NCI-H1092 treated with DMSO at 0.1 percent for 48 hours (cell line): ENCODE measurements at places on chromosomes 16 and 17.
A peak's percentile ranks its signal among the peaks of the same experiment; 100 is the strongest.

GRCh38 chr16:165539-166374 lies at the start of gene HBM:
HBM (plus strand) TSS chr16:165978; CDS start chr16:165998, 20 bp downstream.
- DNase-seq: no peak

DNA sequence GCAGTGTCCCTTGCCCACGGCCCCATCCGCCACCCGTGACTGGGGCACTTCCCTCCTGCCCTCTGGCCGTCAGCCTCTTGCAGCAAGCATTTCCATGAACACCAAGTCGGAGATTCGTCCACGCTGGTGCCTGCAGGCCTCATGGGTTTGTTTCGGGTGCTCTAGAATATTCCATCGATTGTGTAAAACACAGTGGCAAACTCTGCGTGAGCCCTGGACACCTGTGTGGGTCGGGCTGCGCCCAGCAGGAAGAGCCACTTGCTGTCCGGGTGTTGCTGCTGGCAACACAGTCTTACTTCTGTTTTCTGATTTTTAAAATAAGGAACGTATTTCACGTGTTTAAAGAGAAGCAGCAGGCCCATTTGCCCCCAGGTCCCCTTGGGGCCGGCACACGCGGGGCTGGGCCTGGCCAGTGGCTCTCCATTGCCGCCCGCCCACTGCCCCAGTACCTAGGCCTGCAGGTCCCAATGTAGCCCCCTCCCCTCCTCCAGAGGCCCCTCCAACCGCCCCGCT lies 10.0 kb downstream of the CYBC1 start:
- DNase-seq: no peak

DNA sequence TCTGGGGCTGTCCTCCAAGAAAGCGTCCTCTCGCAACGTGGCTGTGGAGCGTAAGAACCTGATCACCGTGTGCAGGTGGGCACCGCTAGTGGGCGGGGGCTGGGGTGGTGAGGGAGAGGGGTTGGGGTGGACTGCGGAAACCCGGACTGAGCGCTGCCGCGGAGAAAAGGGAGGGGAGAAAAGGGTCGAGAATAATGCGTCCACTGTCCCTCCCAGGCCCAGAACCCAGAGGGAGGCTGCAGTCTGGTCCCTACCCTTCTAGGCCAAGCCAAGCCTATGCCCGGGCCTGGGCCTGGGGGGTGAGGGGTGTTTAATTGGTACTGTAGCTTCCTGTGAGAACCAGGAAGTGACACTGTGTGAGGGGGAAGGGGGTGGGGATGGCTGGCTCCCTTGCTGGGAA lies 464 bp downstream of the RUNDC3A start:
- DNase-seq: no peak

- no peak for DNase-seq
Observed at GRCh38 chr16:11025120-11025531, 80.8 kb downstream of the CLEC16A start.

GRCh38 chr16:2013527-2013926 lies 3.9 kb upstream of the ZNF598 start:
- no peak for DNase-seq

GRCh38 chr16:88936556-88937205 lies 40.3 kb downstream of the CBFA2T3 start:
- no peak for DNase-seq

GRCh38 chr16:14310519-14310991 lies 239.4 kb downstream of the MRTFB start:
- DNase-seq: peak; percentile 16

- DNase-seq: no peak
Observed at GRCh38 chr17:72354071-72354470, 233.3 kb downstream of the SOX9 start.

- DNase-seq: no peak
Observed at GRCh38 chr17:81840826-81841778, 6.3 kb upstream of the PPP1R27 start.

DNA sequence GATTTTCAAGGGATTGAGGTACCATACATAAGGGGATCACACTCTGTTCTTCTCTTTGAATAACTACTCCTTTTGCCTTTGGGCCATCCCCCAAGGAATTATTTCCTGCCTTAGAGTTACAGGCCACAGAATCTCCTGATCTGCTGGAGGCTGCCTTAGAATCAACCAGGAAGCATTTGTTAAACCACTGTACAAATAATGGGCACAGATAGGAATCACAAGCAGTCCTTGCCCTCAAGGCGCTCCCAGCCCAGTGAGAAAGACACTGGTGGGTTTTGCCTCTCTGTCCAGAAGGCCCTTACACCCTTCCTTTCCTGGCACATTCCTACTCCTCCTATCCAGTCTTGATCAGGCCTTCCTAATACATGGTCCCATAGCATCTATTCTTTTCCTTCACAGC lies 45.9 kb downstream of the MRTFB start:
- DNase-seq: no peak

- DNase-seq: no peak
Observed at GRCh38 chr17:51372345-51373004, 112.1 kb downstream of the UTP18 start.

GRCh38 chr17:19335951-19336631 lies 26.4 kb downstream of the B9D1 start:
- DNase-seq: no peak

- DNase-seq: no peak
Observed at GRCh38 chr17:2704031-2704889, 7.3 kb downstream of the CLUH start.

- DNase-seq: no peak
Observed at GRCh38 chr16:70699696-70700095, 13.8 kb upstream of the MTSS2 start.

DNA sequence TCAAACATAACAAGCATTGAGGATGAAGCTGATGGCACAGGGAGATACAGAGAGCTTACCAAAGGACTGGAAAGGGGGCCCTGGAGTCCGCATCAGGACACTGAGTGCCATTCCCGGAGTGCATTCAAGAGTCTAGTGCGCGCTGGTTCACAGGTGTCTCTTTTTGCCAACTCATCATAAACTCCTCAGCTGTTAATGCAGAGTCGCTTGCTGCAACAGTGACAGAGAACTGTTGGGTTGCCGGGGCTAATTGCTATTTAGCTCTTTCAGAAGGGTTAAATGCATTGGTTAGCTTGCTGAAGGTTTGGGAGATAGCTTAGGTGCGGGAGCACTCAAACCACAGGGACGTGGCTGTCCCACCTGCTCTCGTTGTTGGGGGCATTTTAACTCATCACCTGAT lies 1091.6 kb upstream of the EEF2KMT start:
- no peak for DNase-seq

DNA sequence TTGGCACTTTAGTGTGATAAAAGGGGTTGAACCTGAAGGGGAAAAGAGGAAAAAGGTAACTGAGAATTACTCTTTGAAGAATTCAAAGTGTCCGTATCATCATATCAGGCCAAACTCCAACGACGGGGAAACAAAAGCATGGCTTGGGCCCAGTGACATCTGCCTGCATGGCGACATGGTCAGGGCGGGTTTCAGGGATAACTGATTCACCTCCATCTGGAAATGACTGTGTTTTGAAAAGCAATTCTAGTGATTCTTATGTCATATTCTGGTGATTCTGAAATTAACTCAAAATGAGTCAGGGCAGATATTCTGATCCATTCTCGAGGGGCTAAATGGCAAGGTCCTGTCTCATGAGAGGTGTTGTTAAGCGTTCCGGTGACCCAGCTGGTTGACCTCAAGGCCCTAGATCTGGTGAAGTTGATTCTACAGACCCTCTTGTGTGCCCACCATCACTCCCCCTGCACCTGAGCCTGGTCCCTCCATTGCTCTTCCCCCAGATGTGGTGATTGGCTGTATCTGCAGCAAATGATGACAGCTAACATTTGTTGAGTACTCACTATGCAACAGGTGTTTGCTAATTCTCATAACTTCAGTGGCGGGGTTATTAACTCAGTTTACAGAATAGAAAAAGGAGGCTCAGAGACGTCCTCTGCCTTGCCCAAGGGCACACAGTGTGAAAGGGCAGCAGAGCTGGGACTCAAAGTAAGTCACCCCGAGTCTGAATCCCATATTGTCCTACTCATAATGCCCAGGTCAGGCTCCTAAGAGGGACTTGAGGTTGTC lies 251.8 kb downstream of the MAF start:
- no peak for DNase-seq
